ENCODE measurements at places on chromosomes 3 and 15. TPM values are rescaled to one million over a fixed set of nuclear protein-coding genes. Genes with fewer than 3 reads are reported as not detected.

Gene SEMA6D
- total RNA-seq, result not detected

Gene UPK1B
- total RNA-seq, result not detected

Gene DISP2
- 0.82 TPM for total RNA-seq

Gene MST1
- 4.7 TPM for total RNA-seq

Gene MAP6D1
- total RNA-seq, result 0.90 TPM

Gene UBAP1L
- total RNA-seq, result 4.2 TPM

Gene RAB11A
- 168 TPM for total RNA-seq
